ENCODE measurements at places on chromosomes 3 and 15. TPM values are rescaled to one million over a fixed set of nuclear protein-coding genes. Genes with fewer than 3 reads are reported as not detected.

DNA sequence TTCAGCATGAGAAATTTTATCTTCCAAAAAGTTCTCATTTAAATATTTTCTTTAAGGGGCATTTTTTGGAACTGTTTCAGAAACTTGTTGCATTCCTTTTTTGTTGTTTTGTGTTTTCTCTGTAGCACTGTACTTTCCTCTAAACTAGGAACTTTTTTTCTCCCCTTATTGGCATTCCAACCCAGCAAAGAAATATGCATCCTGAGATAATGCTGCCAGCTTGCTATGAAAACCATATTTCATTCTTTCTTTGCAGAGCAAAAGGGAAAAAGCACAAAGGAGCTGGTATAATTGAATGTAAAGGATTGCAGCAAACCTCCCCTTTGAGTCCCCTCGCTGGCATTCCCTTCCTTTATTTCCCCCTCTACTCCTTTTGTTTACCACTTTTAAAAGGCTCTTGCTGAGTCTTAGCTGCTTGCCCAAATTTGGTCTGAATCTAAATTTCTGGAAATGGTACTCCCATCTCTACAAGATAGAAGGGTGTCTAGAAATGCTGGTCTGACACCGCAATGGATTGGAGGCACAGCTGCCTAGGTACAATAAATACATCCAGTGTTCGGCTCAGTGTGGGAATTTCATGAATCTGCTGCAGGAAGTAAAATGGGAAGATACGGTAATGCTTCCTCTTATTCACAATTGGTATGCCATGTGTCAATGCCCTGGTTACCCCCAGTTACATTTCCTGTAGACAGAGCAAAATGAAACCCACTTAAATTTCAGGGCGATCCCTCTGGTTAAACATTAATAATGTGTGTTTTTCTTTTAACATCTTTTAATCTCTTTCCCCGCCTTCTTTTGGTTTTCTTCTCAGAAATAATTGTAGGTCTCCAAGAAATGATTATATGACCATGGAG is 156.6 kb downstream of the MEIS2 start:
- no peak for DNase-seq
- H3K27me3 ChIP-seq: no peaks in the 10 kb centered on the region
- H3K4me3 ChIP-seq: no peak overlapping the region
- peaks cover 72% of the 10 kb centered on the region for H3K4me1 ChIP-seq

GRM7 gene
- 0.69 TPM for total RNA-seq

DNA sequence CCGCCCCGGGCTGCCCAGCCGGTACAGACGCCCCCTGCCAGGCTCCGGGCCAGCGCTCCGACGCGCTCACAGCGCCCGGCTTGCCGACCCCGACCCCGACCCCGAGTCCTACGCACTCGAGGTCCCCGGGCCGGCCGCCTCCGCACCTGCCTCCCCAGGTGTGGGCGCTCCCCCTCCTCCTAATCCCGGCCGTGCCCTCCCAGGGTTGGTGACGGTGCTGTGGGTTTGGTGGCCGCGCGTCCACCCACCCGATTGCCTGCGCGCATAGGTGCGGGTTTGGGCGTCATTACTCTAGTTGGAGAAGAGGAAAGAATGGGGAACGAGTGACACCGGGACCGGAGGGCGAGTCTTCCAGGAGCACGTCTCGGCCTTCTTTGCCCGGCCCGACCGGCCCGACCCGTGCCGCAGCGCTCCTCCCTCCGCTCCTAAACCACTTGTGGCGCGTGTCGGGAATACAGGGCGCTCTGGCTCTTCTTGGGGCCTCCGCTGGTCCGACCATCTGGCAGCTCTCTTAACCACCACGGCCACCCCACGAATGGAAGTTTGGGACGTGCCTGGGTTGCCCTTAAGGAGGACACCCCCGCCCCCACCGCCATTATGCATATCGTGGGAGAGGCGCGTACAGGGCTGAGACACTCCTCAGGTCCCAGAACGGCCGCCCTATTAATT is 810 bp upstream of the THRB start:
- no peaks in the 10 kb centered on the region for H3K36me3 ChIP-seq
- H3K27ac ChIP-seq: peak overlapping the region; percentile 83
- peaks cover 5% of the 10 kb centered on the region for H3K4me1 ChIP-seq
- H3K27me3 ChIP-seq: peaks cover 79% of the 10 kb centered on the region

GRCh38 chr3:154758109-154758868 is 321.8 kb upstream of the MME start:
- no peak overlapping the region for H3K4me3 ChIP-seq
- H3K27ac ChIP-seq: no peak overlapping the region
- no peaks in the 10 kb centered on the region for H3K27me3 ChIP-seq
- no peak for DNase-seq
- no peaks in the 10 kb centered on the region for H3K4me1 ChIP-seq

RAD54L2 gene
- total RNA-seq: 43.8 TPM

GRCh38 chr3:100044369-100044768 is 69.9 kb downstream of the FILIP1L start:
- H3K36me3 ChIP-seq: no peaks in the 10 kb centered on the region
- DNase-seq: no peak
- no peak overlapping the region for H3K27ac ChIP-seq
- no peaks in the 10 kb centered on the region for H3K27me3 ChIP-seq
- peaks cover 67% of the 10 kb centered on the region for H3K4me1 ChIP-seq

DNA sequence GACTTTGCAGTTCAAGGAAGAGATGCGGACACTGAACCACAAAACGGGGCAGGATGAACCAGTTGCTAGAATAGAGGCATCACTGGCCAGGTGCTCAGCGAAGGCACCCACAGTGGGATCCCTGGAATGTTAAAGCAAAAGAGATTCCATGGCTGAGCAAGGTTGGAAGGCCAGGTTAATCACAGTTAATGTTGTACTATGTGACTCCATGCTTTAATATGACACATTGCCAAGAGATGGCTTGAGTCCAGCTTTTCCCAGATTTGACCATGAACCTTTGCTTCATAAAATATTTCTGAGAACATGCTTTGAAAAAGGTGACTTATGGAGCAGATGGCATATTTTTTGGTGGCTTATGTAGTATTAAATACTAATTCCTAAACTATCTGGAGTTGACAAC is 76.2 kb upstream of the CMTM7 start:
- peaks cover 21% of the 10 kb centered on the region for H3K4me1 ChIP-seq
- no peaks in the 10 kb centered on the region for H3K27me3 ChIP-seq
- no peak overlapping the region for H3K4me3 ChIP-seq
- DNase-seq: no peak

CADPS gene
- 3.3 TPM for total RNA-seq

KY gene
- not detected for total RNA-seq

- H3K4me1 ChIP-seq: no peaks in the 10 kb centered on the region
- no peak overlapping the region for H3K4me3 ChIP-seq
- H3K27ac ChIP-seq: no peak overlapping the region
- DNase-seq: no peak
- no peaks in the 10 kb centered on the region for H3K27me3 ChIP-seq
- H3K36me3 ChIP-seq: no peaks in the 10 kb centered on the region
These were observed 641.5 kb upstream of the NECTIN3 start for GRCh38 chr3:110430146-110430545.

- H3K27me3 ChIP-seq: no peaks in the 10 kb centered on the region
- H3K4me1 ChIP-seq: peaks cover 20% of the 10 kb centered on the region
- no peak overlapping the region for H3K27ac ChIP-seq
- H3K36me3 ChIP-seq: no peaks in the 10 kb centered on the region
These were observed 2.3 kb downstream of the SUCNR1 start for GRCh38 chr3:151875759-151876158.

DNA sequence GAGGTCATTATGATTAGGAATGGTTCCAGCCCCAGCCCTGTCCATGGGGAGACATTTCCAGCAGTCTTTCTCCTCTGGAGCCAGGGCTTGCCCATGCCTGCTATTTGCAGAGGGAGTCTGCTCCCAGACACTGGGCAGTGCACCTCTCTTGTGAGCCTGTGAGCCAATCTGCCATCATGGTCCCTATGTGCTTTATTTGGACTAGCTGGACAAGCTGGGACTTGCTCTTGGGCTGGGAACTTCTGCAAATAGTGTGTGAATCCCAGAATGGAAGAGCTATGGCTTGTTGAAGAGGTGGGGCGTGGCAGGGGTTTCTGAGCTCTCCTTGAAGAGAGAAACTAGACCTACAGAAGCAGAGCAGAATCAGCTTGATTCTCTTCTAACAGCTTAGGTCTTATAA is 53.7 kb upstream of the KY start:
- H3K27ac ChIP-seq: no peak overlapping the region
- no peaks in the 10 kb centered on the region for H3K4me1 ChIP-seq
- peaks cover 52% of the 10 kb centered on the region for H3K27me3 ChIP-seq
- DNase-seq: no peak

DNA sequence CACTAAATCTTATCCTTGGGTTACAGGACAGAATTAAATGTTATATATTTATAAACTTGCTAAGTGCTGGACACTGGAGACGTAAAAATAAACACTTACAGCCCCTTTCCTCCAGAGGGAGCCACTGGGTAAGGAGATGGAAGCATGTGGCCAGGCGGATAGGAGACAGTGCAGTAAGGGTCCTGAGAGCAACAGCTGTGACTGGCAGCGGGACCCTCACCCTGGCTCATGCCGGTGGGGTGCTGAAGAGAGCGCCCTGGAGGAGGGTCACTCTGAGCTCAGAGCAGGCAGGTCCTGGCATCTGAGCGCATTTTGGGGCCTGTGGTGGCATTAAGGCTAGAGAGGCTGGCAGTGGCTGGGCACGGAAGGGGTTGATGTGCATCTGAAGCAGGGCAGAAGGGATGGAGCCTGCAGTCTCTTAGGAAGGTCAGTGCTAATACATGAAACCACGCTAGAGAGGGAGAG is 16.0 kb downstream of the SEC61A1 start:
- no peaks in the 10 kb centered on the region for H3K27me3 ChIP-seq
- H3K27ac ChIP-seq: peak overlapping the region; percentile 73
- H3K4me1 ChIP-seq: no peaks in the 10 kb centered on the region
- no peak for DNase-seq
